ENCODE measurements at places on chromosomes 3 and 15.

- DNase-seq: no peak
Measured at GRCh38 chr3:23644099-23644498, 161.7 kb upstream of the UBE2E1 start.

DNA sequence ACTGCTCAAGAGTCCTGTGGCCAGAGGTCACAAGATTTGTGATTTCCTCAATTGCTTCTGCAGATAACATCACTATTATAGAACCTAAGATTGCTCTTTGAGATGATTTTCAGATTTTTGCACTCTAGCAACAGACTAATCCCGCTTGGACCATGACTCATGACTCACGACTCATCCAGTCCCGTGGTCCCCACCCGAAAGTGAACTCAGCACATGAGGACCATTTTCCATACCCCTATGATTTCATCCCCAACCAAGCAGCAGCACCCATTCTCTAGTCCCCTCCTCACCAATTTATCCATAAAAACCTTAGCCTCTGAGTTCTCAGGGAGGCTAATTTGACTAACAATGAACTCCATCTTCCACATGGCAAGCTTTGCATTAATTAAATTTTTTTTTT lies 106.3 kb upstream of the ALCAM start:
- no peak for DNase-seq

DNA sequence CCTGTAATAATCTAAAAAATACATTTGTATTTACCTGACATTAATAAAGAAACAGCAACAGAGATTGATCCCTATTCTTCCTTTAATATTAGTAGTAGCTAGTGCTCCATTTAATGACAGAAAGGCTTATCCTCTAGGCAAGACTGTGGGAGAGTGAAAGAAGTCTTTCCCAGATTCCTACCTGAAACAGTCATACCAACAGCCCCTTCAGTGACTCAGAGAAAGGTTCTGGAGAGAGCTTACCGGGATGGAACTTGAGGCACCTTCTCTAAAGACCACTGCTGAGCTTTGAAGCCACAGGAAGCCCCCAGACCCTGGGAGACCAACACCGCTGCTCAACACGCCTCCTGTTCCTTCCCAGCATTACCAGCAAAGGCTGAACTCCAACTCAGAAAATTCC lies 66.9 kb upstream of the FGF12 start:
- DNase-seq: no peak

DNA sequence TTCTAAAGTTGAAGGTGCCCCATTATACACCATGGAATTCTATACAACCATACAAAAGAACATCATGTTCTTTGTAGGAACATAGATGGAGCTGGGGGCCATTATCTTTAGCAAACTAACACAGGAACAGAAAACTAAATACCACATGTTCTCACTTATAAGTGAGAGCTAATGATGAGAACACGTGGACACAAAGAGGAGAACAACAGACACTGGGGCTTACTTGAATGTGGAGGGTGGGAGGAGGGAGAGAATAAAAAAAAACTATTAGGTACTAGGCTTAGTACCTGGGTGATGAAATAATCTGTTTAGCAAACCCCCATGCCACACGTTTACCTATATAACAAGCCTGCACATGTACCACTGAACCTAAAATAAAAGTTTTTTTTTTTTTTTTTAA lies 342.7 kb downstream of the PLCL2 start:
- no peak for DNase-seq

DNA sequence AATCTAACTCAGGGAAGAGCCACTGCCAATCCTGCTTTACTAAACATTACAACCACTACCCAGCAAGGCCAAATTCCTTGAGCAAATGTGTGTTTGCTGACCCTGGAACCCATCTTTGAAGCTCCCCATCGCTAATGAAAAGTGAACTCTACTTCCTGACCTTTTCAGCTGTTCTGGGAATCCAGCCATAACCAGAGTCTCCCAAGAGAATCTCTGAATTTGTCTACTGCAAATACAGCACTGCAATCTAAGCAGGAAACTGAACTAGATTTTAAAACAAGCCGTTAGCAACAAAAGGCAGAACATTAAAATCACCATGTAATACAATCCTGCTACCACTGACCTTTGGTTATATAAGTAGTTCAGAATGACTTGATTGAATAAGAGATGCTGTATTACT lies 309.2 kb downstream of the MAGI1 start:
- no peak for DNase-seq

GRCh38 chr3:184110316-184110725 lies 13.5 kb downstream of the HTR3E start:
- no peak for DNase-seq

GRCh38 chr15:29822684-29823459 lies 604 bp upstream of the TJP1 start:
- DNase-seq: no peak

DNA sequence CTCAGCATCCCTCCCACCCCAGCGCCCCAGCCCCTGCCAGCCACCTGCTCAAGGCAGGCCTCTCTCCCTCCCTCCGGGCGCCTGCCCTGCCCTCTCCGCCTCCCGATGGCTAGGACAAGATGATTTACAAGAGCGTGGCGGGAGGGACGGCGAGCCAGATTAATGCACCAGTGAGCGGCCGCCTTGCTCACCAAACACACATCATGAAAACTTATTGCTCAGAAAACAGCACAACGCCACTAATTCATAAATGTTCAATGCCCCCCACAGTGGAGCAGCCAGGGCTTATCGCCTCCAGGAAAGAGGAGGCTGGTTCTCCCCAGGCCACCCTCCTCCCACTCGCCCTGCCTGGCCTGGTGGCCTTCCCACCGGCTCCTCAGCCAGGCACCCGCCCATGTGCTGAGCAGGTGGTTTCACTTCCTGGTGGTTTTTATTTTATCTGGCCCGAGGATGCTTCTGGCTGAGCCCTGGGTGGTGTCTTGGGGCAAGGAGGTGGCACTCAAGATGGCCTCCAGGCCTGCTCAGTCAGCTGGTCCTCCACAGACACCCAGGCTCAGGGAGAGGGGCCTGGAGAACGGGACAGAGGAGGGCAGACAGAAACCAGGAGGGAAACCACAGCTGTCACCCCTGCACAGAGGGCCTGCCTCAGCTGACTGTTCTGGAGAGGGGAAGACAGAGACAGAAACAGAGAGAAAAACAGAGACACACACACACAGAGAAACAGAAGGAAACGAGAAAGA lies 284.9 kb downstream of the UACA start:
- DNase-seq: no peak

GRCh38 chr3:65751123-65751700 lies 287.5 kb downstream of the MAGI1 start:
- DNase-seq: peak; percentile 3

GRCh38 chr3:4408958-4409357 lies 58.1 kb downstream of the SUMF1 start:
- no peak for DNase-seq

GRCh38 chr3:131218196-131218595 lies 163.4 kb upstream of the NUDT16 start:
- no peak for DNase-seq

DNA sequence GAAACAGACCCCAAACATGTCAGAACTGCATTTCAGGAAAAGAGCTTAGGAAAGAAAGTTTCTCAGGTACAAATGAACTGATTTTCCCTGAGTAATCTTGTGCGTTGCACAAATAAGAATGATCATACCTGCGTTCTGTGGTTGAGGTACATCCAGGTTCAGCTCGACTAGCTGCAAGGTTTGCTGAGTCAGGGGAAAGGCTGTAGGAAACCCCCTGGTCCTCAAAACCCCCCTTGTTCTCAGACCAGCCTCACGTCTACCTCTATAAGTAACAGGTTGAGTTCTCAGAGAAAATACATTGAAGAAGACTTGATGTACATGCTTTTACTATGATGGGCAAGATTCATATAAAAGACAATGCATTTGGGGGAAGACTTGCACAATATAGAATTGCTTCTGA lies 137.7 kb upstream of the ICE2 start:
- no peak for DNase-seq

GRCh38 chr15:69653306-69653705 lies 200.7 kb downstream of the RPLP1 start:
- no peak for DNase-seq

DNA sequence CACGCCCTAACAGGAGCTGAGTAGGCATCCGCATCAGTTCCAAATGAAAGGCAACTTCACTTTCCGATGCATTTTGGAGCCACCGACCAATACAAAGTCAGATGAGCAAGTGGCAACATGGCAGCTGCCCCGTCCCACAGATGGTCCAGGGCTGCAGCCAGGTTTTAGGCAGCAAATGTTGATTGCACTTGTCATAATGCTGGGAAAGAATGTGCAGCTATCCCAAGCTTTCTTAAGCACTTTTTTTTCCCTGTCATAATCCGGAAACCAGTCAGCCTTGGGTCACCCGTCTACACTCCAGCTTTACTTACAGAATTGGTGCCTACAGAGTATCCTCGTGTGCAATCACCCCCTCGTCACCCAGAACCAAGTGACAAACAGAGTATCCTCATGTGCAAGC lies 147.7 kb downstream of the CHSY1 start:
- no peak for DNase-seq

DNA sequence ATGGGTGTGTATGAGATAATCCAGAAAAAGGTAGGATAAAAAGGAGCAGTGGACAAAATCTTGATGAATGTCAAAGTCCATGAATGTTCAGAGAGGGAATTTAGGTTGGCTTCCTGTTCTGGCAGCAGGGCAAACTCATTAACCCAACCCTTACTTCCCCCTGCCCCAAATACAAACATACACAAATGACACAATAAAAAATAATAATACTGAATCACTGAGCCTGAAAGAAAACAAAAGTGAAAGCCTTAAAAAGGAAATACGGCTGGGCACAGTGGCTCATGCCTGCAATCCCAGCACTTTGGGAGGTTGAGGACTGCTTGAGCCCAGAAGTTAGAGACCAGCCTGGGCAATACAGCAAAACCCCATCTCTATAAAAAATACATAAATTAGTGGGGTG lies 62.9 kb downstream of the GPR176 start:
- DNase-seq: no peak

DNA sequence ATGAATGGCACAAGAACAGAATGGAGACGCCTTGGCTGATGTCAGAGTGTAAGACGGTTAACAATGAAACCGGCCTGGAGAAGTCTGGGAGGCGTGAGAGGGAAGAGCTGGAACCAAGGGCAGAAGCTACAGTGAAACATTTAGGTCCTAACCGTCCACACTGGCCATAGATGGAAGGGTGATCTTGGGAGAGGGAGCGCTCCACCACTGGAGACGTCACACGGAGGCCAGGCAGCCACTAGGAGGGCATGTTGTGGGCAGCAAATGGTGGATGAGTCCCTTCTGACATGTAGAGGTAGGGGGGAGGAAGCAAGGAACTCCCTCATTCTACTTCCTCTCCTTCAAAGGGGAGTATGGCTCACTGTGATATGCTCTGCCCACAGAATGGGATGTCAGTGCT lies 23.8 kb downstream of the FEM1B start:
- no peak for DNase-seq
